ENCODE measurements at places on chromosomes 5 and 9. TPM values are rescaled to one million over a fixed set of nuclear protein-coding genes. Genes with fewer than 3 reads are reported as not detected.

ARL14EPL gene
- total RNA-seq: not detected

PCDHA7 gene
- total RNA-seq: 0.09 TPM

EIF4E1B gene
- total RNA-seq: not detected

GABRA1 gene
- total RNA-seq: not detected

SLC34A1 gene
- not detected for total RNA-seq

SOHLH1 gene
- total RNA-seq: not detected

FAM169A gene
- 8.8 TPM for total RNA-seq

MORN5 gene
- total RNA-seq: not detected

MEGF10 gene
- not detected for total RNA-seq

ZNF366 gene
- not detected for total RNA-seq

TRPM6 gene
- total RNA-seq: 1.4 TPM

PFN3 gene
- total RNA-seq: not detected

ZNF79 gene
- 5.9 TPM for total RNA-seq

BARHL1 gene
- total RNA-seq: not detected

PTGS1 gene
- total RNA-seq: 1.3 TPM

MSMP gene
- not detected for total RNA-seq

LPAR1 gene
- 10.2 TPM for total RNA-seq

PIK3R1 gene
- 9.6 TPM for total RNA-seq

VLDLR gene
- 24.2 TPM for total RNA-seq

C9orf50 gene
- not detected for total RNA-seq

GPX3 gene
- total RNA-seq: 17.8 TPM

SCGB3A2 gene
- total RNA-seq: not detected

EDIL3 gene
- 0.16 TPM for total RNA-seq

TLR4 gene
- 0.08 TPM for total RNA-seq

CDH9 gene
- total RNA-seq: not detected

SLIT3 gene
- 21.9 TPM for total RNA-seq

ELOVL7 gene
- 15.6 TPM for total RNA-seq

FAT2 gene
- total RNA-seq: 0.02 TPM

INIP gene
- total RNA-seq: 17.6 TPM

ZCCHC9 gene
- 27.6 TPM for total RNA-seq

BHMT2 gene
- not detected for total RNA-seq

ABO gene
- not detected for total RNA-seq

OR1Q1 gene
- total RNA-seq: not detected

HTR4 gene
- not detected for total RNA-seq

DAP gene
- 65.4 TPM for total RNA-seq

RCL1 gene
- 41.9 TPM for total RNA-seq

MED7 gene
- 18.0 TPM for total RNA-seq

ZNF454 gene
- total RNA-seq: not detected

BASP1 gene
- total RNA-seq: 315 TPM
